ENCODE measurements at places on chromosomes 12 and 14.

DNA sequence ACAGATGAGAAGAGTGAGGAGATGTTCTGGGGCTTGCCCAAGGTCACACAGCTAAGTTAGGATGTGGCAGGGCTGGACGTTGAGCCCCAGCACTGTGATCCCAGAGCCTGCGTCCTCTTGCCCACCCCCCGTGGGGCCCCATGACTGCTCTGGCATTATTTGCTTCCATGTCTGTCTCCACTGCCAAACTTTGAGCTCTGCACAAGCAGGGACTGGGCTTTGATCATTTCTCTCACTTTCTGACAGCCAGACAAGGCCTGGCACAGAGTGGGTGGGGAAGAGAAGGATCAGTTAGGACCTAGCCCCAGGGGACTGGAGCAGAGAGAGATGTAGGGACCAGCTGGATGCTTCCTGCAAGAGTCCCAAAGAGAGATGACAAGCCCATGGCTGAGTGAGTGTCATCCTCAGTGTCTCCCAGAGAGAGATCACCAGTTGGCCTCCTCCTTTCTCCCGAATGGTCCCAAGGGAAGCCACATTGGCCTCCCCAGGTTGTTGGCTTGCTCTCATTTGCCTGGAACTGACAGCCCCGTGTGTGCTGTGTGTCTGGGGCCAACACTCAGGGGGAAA is 126.7 kb upstream of the PWP1 start:
- DNase-seq = no peak

- DNase-seq = no peak
Measured at GRCh38 chr14:50791201-50791600, 39.8 kb downstream of the NIN start.

GRCh38 chr14:70907996-70908934 is 1.0 kb downstream of the PCNX1 start:
- peak; percentile 78 for DNase-seq

GRCh38 chr14:76322594-76323220 is 53.2 kb upstream of the ESRRB start:
- no peak for DNase-seq

GRCh38 chr14:92898566-92899131 is 24.3 kb upstream of the CHGA start:
- DNase-seq = no peak

- DNase-seq = no peak
Measured at GRCh38 chr12:48336564-48336963, 14.2 kb downstream of the ZNF641 start.

- DNase-seq = no peak
Measured at GRCh38 chr12:2963154-2963759, 4.1 kb downstream of the TEAD4 start.

DNA sequence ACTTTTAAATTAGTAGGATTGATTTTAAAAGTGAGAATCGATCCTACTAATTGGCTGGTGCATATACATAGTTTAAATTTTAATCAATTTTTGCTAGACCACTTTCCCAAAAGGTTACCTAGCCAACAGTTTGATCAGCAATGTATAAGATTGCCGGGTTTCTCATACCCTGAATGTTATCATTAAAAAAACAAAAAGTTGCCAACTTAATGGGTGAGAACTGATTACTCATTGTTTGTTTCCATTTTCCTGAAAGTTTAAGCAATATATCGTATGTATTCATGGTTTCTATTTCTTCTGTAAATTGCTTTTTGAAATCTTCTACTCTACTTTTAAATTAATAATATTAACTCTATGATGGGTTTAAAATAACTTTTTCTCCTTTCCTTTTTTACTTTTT is 4.4 kb upstream of the MYBPC1 start:
- no peak for DNase-seq

- no peak for DNase-seq
Measured at GRCh38 chr14:97625477-97625876, 828.3 kb downstream of the VRK1 start.

- DNase-seq = no peak
Measured at GRCh38 chr12:20653871-20654270, 41.3 kb upstream of the SLCO1C1 start.

DNA sequence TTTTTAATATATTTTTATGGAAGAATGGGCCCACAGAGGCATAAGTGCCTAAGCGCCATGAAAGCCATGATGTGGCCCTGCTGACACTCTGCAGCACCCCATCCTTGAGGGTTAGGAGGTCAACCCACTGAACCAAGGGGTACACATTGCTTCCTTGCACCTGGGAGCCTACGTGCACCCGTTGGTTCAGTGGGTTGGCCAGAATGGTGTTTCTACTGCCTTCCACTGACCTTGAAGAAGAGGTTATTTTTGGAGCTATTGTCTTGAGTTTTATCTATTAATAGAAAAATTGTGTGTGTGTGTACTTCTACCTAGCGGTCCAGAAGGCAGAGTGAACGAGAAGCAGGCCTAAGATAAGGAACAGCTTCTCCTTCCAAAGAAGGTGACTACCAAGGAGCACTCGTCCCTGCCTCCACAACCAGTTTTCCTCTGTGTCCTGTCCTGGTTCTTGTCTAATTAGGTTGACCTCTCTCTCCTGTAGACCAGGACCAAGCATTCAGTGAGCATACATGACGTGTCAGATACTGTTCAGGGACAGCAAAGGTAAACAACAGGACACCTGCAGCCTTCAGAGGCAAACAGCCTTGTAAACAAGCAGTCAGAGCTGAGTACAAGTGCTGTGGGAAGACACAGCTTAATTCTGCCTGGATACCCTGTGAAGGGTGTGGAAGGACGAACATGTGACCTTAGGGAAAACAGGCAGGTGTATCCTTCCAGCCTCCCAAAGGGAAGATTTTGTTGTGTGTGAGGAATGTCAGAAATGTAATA is 30.4 kb upstream of the PLEK2 start:
- no peak for DNase-seq

DNA sequence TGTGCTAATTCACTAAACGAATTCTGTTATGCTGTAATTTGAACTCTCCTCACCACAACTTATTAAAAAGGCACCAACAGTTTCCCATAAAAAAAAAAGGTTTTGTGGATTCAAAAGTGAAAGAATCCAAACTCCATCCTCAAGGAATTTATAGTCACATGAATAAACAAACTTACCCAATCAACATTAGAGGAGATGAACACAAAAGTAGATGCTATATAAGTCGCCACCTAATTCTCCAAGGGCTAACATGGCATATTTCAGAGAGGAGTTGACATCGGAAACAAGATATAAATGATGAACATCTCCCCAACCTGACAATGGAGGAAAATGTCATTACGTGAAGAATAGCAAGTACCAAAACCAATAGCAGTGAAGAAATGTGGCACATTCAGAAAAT is 265.5 kb upstream of the PRKD1 start:
- no peak for DNase-seq

- no peak for DNase-seq
Measured at GRCh38 chr12:19683178-19683927, 244.1 kb downstream of the AEBP2 start.

DNA sequence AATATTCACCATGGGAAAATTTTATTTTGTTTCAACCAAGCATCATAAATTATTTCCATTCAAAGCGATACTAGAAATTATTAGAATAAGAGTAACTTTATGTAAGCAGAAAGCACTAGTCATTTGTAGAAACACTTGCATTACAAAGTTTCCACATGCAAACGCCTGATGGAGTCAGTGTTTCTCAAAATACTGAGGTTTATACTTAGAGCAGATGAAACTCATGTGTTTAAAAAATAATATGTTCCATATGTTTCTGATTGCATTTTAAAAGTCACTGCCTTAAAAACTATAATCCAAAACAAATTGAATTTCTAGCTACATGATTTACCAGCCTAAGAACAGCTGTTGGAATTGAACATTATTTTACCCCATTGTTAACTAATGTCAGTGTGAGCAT is 1246.4 kb downstream of the SLC16A7 start:
- no peak for DNase-seq

GRCh38 chr12:82554529-82554928 is 132.2 kb upstream of the TMTC2 start:
- no peak for DNase-seq

- DNase-seq = no peak
Measured at GRCh38 chr14:97301931-97302559, 504.9 kb downstream of the VRK1 start.

DNA sequence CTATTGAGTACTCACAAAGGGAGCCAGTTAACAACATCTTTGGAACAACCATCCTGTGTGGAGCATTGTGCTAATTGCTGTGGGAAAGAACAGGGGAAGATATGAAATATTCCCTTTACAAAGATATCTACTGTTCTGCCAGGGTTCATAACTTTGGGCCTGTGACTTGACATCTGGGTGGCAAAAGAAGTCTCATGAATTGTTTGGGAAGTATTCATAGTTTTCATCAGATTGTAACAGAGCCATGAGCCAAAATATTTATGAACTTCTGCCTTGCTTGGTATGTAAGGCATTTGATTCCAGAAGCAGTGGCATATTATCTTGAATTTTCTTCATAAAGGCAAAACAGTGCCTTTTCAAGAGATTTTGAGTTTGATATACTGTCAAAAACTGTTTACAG is 816.2 kb downstream of the DIO2 start:
- no peak for DNase-seq

DNA sequence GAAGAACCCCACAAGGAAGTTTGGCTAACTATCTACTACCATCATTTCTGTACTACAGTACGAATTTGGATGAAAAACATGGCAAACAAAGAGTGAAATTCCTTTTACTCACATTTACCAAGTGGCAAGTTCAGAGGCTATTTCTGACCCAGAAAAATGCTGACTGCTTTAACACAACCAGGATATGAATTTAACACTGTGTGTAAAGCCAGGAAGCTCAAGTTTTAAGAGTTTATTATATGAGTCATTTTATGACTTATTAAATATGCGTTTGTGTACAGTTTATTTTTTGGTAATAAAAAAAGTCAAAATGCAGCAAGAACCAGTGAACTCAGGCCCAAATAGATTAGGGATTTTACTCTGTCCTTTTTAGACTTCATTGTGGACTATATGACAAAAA is 58.4 kb upstream of the STAC3 start:
- no peak for DNase-seq

DNA sequence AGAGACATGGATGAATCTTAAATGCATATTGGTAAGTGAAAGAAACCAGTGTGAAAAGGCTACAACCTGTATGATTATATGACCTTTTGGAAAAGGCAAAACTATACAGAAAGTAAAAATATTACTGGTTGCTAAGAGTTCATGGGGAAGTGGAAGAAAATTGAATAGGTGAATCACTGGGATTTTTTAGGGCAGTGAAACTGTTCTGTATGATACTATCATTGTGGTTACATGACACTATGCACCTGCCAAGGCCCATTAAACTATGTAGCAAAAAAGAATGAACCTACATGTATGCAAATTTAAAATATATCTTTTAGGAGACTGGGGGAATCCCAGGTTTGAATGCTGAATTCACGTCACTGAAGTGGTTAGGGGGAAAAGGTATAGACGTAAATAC is 12.6 kb upstream of the OR8S1 start:
- DNase-seq = no peak

DNA sequence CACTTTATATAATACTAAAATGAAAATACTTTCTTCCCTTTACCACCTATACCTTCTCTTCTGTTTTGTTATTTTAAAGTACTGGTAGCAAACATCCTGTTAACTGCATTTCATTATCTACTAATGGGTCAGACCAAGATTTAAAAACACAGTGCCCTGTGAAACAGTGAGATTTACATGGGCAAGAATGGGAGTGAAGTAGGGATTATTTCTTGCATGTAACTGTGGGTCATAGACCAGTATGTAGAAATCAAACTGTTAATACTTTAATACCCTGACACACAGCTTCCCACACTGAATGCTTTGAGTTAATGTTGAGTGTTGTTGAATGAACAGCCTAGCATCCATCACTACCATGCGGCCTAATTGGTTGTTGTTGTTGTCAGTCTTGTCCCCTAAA is 61.6 kb downstream of the PLEKHA5 start:
- no peak for DNase-seq

- DNase-seq = no peak
Measured at GRCh38 chr14:46951103-46951502, 299.5 kb upstream of the RPL10L start.

DNA sequence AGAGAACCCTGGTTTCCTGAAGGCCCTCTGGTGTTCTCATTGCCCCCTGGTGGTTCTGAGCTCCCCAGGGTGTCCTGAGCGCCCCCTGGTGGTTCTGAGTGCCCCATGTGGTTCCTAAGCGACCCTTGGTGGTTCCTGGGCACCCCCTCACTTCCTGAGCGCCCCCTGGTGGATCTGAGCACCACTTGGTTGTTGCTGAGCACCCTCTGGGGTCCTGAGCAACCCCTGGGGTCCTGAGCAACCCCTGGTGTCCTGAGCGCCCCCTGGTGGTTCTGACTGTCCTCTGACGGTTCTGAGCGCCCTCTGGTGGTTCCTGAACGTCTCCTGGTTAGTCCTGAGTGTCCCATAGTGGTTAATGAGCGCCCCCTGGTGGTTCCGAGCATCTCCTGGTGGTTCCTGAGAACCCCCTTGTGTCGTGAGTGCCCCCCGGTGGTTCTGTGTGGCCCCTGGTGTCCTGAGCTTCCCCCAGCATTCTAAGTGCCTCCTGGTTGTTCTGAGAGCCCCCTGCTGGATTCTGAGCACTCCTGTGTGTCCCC is 568.3 kb downstream of the TMEM121 start:
- DNase-seq = no peak

DNA sequence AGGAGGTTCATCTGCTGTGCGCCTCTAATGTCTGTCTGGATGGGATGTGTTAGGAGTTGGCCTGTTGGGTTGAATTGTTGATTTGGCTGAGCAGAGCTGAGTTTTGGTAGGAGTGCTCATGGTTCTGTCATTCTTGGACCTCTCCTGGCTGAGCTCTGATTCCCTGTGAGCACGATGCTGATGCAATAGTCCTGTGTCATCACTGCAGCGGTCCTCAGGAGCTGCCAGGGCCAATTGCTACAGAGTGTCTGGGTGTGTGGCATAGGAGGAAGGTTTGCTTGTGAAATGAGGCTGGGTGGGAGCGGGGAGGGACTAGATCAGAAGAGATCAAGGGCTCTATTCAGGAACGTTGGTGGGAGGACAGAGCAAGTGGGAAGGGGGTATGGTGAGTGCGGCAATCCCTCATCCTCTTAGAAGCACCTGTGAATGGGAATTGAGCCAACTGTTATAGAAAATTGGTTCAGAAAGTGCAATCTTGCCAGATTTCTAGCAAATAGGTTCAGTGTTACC is 21.2 kb downstream of the PEX5 start:
- no peak for DNase-seq

DNA sequence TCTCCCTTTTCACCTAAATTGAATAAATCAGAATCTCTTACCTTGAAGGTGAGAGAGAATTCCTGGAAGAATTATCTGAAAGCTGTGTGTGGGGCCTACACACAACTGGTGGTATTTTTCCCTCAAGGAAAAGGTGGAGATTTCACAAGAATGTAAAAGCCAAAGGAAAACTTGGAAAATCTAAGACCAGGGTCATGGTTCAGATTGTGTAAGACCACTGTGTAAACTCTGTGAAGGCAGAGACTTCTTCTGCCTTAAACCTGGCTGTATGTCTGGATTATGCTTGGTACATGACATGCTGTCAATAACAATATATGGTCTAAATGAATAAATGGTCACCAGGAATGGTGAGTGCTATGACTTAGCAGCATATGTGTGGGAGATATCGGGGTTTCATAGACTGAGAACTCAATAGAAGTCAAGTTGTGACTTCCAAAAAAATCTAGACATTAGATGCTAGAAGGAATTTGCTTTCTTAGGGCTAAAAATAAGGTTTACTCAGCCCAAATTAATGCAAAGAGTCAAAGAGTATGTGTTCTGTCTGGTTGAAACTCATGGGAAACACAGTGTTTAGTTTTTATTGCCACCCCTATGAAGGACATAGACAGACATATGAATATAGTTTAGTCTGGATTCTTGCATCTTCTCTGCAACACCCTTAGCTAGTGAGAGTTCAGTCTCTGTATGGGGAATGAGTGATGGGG is 163.7 kb downstream of the SNAPC1 start:
- no peak for DNase-seq

GRCh38 chr14:50795142-50795541 is 35.8 kb downstream of the NIN start:
- no peak for DNase-seq

Measured in SK-N-SH (cell line).